Mammary epithelial cell (primary cell): ENCODE measurements at places on chromosomes 3 and 15.

DNA sequence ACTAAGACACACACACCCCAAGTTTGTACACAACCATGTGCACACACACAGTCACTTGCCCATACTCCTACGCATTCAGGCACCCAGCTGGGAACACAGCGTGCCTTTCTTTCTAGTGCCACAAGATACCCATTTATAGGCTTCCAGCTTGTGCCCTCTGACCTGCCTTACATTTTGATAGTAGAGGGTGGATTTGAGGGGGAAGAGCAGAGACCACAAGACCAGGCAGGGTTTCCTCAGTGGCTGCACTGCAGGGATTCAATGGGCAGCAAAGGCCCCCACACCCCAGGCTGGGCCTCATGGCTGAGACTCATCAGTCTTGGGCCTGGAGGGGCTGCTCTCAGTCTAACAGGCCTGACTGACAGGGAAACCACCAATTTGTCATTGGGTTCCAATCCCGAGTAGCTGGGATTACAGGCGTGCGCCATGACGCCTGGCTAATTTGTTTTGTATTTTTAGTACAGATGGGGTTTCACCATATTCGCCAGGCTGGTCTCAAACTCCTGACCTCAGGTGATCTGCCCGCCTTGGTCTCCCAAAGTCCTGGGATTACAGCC lies 18.8 kb upstream of the ANKDD1A start:
- no peak for DNase-seq

DNA sequence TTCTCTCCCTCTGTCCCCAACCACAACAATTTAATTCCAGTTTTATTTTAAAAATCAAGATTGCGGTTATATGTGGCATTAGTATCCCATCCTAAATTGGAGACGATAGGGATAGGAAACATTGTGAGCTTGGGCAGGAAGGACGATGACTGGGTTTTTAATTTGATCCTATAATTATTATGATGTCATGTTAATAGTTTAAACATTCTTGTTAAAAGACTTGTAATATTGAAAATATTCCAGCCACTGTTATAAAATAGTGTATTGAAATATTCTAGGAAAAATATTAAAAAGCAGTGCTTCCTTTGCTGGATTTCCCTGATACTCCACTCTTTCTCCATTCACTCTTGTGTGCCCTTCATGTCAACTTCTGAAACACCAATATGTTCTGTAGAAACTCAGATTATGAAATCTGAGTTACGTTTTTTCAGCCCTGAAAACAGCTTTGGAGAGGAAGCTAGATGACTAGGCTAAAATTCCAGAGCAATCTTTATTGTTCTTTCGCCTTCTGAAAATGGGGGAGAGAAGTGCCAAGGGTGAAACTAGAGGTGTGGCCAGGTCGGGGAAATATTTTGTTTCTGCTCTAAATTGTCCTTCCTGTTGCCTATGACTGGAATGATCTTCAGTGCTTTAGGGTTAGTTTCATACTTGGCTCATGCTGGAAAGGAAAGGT lies 46.1 kb upstream of the MAP3K13 start:
- DNase-seq, result peak; percentile 95

GRCh38 chr3:196192524-196193051 lies 18.6 kb downstream of the ZDHHC19 start:
- DNase-seq, result no peak

GRCh38 chr3:170010498-170010897 lies 27.3 kb upstream of the GPR160 start:
- DNase-seq, result no peak

GRCh38 chr3:169660709-169661360 lies 2.7 kb downstream of the MECOM start:
- no peak for DNase-seq

- peak; percentile 53 for DNase-seq
These were observed 50.3 kb upstream of the SEC13 start for GRCh38 chr3:10371167-10371566.

DNA sequence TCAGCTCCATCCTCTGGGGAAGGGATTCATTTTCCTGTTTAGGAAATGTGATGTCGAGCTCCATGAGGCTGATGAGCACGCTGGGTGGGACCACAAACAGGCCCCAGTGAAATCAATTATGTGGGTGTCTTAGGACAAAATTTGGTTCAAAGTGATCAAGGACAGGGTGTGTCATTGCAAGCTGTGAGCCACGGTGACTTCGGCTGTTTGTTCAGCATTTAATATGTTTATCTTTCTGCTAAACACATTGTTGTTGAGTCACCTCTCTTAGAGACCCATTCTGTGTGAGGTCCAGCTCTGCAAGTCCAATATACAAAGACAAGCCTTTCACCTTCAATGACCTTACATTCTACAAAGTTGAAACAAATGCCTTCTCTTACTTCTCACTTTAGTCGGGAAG lies 41.3 kb downstream of the SSR3 start:
- no peak for DNase-seq
